Body of pancreas (tissue), 4 donors: ENCODE measurements at places on chromosomes 16 and 17. TPM values are rescaled to one million over a fixed set of nuclear protein-coding genes. Genes with fewer than 3 reads are reported as not detected.

DNA sequence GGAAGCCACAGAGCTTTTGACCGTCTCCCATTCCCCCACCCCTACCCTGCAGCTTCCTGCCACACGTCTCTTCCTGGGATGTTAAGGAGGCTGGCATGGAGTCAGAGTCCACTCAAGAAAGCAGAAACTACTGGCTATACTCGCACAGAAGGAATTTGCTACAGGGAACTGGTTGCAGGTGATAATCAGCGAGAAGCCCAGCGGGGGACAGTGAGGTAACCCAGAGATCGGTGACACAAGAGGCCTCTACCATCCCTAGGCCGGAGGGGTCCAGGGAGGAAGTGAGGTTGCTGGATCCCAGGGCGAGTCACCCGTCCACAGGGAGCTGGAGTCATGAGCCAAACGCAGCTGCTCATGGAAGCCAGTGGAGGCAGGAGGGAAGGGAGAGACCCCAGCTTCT lies 93.7 kb downstream of the SDK2 start:
- no peak overlapping the region for H3K4me3 ChIP-seq
- no peaks in the 10 kb centered on the region for H3K36me3 ChIP-seq

- no peaks in the 10 kb centered on the region for H3K27me3 ChIP-seq
- H3K4me1 ChIP-seq = peaks cover 37% of the 10 kb centered on the region
- H3K27ac ChIP-seq = no peak overlapping the region
- DNase-seq = no peak
- no peaks in the 10 kb centered on the region for H3K36me3 ChIP-seq
Observed at GRCh38 chr17:50758989-50759544, 8.3 kb downstream of the ANKRD40CL start.

The CDRT15 gene
- total RNA-seq = not detected

The TNS4 gene
- not detected for total RNA-seq

- H3K27ac ChIP-seq = peak within 1 kb of the TSS; percentile 46
- peaks cover 37% of the 10 kb centered on the region for H3K4me1 ChIP-seq
- no peaks in the 10 kb centered on the region for H3K27me3 ChIP-seq
- DNase-seq = peak; percentile 50
- no peaks in the 10 kb centered on the region for H3K36me3 ChIP-seq
Observed at GRCh38 chr17:27630607-27631410, at the start of gene LGALS9. Gene LGALS9 (plus strand): TSS chr17:27631188. CDS start chr17:27631266, 78 bp downstream.

- H3K4me1 ChIP-seq = peaks cover 15% of the 10 kb centered on the region
- no peak for DNase-seq
- H3K36me3 ChIP-seq = no peaks in the 10 kb centered on the region
- H3K27ac ChIP-seq = no peak overlapping the region
- H3K27me3 ChIP-seq = no peaks in the 10 kb centered on the region
Observed at GRCh38 chr17:48587276-48588073, 2.6 kb downstream of the HOXB3 start.

DNA sequence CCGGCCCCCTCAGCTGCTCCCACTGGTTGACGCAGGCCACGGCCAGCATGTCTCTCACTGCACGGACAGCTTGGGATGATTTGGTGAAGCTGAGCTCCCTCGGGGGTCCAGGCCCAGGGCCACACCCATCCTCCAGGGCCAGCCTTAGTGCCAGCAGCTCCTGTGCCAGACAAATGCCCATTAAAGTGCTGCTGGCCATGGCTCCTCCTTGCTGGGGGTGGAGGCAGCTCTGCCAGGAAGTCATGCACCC lies 2.5 kb downstream of the TRIM47 start:
- no peak for DNase-seq
- no peaks in the 10 kb centered on the region for H3K36me3 ChIP-seq

The GCGR gene
- total RNA-seq = 5.3 TPM

- no peaks in the 10 kb centered on the region for H3K36me3 ChIP-seq
- DNase-seq = no peak
- H3K4me3 ChIP-seq = no peak overlapping the region
Observed at GRCh38 chr16:35147556-35148504, 1688.4 kb downstream of the TP53TG3F start.

DNA sequence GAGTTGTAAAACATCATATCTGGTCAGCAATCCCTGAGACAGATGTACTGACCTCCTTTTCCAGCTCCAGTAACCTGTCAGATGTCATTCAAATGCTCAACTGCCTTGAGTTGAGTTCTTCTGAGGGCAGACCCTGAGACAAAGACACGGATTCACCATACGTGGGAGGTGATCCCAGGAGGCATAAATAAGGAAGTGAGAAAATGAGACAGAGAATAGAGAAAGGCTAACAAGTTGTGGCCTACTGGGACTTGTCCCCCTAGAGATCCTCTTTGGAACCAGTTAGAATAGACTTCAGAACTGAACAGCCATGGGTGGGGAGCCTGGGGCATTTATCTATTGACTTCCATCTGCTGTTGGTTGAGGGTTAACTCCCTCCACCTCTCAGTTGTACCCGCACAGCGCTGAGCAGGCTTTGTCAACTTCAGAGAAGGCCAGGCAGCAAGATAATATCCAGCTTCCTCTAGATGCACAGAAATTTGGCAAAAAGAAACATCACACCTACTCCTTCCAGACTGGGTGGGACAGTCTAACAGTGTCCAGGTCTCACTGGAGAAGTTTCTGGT lies 123.0 kb upstream of the DYNLRB2 start:
- H3K4me3 ChIP-seq = no peak overlapping the region
- no peak overlapping the region for H3K27ac ChIP-seq
- H3K27me3 ChIP-seq = no peaks in the 10 kb centered on the region
- DNase-seq = no peak
- no peaks in the 10 kb centered on the region for H3K36me3 ChIP-seq

GRCh38 chr16:89132194-89133005 lies 38.7 kb downstream of the ACSF3 start:
- H3K27ac ChIP-seq = no peak overlapping the region
- no peaks in the 10 kb centered on the region for H3K4me1 ChIP-seq
- H3K36me3 ChIP-seq = no peaks in the 10 kb centered on the region
- H3K4me3 ChIP-seq = no peak overlapping the region

- peaks cover 4% of the 10 kb centered on the region for H3K4me1 ChIP-seq
- no peak overlapping the region for H3K4me3 ChIP-seq
- no peak overlapping the region for H3K27ac ChIP-seq
- H3K27me3 ChIP-seq = no peaks in the 10 kb centered on the region
- H3K36me3 ChIP-seq = no peaks in the 10 kb centered on the region
Observed at GRCh38 chr16:48583075-48584065, 26.6 kb downstream of the N4BP1 start.

DNA sequence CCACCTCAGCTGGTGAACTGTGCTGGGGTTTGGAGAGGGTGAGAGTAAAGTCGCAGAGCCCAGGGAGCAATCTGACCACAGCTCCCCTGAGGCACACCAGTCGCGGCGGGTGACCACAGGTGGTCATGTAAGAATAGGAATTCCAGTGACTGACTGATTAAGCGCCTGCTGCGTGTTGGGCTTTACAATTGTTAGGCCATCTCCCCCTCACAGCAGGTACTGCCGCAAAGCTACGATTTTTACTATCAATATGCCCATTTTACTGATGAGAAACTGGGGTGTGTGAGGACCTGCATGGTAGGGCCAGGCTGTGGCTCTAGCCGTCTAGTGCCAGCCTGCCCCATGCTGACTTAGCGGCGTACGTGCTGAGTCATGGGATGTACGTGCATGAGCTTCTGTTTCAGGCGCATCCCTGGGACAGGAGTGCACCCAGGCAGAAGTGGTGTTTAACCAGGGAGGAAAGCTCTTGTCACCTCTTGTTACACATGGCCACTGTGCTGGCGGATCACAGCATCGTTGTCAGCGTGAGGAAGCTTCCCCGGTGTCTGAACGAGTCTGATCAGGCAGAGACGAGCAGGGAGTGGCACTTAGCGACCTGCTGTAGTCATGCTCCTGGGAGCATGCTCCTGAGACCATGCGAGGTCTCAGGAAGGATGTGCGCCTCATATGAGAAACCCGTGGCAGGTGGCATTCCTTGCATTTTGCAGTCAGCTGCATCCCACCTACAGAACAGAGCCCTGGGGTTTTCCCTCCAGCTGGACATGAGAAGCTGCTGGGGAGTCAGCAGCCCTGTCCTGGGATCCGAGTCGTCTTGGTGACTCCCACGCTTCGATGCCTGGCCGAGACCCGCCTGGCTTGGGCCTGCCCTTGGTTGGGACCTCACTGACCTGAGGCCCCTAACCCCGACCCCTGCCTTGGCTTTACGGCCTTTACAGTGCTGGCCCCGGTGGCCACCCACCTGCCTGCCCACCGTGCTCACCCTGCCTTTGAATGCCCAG lies 163.7 kb upstream of the CHMP6 start:
- no peak for DNase-seq
- H3K4me1 ChIP-seq = peaks cover 5% of the 10 kb centered on the region
- H3K27me3 ChIP-seq = no peaks in the 10 kb centered on the region
- no peak overlapping the region for H3K27ac ChIP-seq

GRCh38 chr16:85407-85782 lies 7.4 kb downstream of the MPG start:
- peaks cover 3% of the 10 kb centered on the region for H3K36me3 ChIP-seq
- H3K27me3 ChIP-seq = no peaks in the 10 kb centered on the region
- no peak overlapping the region for H3K4me3 ChIP-seq
- no peak for DNase-seq
- peaks cover 23% of the 10 kb centered on the region for H3K4me1 ChIP-seq
